Right lung (tissue), 10 donors: ENCODE measurements at places on chromosomes 6 and 20.

- no peak for DNase-seq
Measured at GRCh38 chr6:3456395-3456897, 404 bp downstream of the SLC22A23 start.

GRCh38 chr6:125066964-125067363 lies 86.6 kb upstream of the TPD52L1 start:
- no peak for DNase-seq

DNA sequence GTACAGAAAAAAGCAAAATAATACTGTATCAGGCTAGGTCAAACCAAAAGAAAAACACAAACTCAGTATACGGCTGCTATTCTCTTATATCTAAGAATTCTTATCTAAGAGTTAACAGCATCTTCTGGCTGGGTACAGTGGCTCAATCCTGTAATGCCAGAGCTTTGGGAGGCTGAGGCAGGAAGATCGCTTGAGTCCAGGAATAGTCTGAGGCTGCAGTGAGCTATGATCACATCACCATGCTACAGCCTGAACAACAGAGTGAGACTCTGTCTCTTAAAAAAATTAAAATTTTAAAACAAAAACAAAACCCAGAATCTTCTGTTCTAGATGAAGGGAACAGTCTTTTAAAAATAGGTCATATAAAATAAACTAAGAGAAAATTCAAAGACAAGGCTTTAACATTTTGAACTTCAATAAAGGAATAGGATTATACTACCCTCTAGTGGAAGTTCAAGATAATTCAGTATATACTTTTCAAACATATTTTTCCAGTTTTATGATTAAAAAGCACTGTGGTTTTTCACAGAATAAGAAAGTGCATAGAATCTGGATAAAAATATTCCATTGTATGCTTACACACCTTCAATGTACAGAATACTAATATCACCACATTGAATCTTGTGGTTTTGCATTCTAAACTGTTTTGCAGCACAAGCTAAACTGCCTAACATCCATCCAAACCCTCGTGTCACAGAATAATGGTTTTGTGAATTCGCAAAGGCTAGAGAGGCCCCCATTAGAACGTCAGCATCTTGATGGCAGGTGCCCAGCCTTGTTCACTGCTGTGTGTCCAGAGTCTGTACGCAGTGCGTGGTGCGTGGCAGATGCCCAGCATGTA lies 39.3 kb downstream of the DTNBP1 start:
- DNase-seq = no peak

GRCh38 chr6:153942361-153942760 lies 96.7 kb upstream of the OPRM1 start:
- no peak for DNase-seq

GRCh38 chr20:23488996-23489395 lies 1.9 kb upstream of the CST8 start:
- no peak for DNase-seq

DNA sequence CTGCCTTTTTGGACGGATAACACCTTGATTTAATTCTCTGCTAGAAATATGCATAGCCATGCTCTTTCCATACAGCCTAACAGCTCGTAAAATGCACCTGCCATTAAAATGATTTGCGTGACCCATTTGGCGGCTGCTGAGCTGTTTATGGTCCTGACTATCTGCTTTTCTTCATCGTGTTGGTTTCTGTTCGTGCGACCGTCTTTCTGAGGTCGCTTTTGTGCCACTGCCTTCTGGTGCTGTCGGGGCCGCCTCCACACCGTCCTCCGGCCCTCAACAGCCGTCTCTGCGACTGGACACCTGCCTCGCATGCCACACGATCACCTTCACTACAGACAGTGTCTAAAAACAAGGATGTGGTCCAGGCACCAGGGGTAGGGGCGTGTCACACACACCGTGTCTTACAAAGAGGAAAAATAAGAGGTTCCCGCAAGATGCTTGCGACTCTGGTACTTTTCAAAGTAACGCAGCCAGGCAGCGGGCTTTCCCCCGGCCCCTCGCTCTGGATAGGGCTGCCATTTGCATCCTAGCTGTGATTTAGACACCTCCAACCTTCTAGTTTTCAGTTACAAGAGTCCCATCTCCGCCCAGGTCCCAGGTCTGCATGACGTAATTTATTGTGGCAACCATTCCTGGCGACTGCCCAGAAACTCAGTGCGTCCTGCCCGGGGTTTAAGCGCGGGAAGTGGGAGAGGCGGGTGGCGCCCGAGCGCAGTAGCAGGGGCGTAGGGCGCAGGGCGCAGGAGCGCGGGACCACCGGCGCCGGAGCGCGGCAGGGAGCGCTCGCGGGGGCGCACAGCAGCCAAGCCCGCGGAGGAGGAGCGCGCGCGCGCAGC lies at the start of gene STMND1:
Gene STMND1, plus strand, starts transcription at position 629 of the 836 bp plus-strand sequence. CDS start 208 bp downstream, outside the sequence.
- DNase-seq = peak; percentile 51

DNA sequence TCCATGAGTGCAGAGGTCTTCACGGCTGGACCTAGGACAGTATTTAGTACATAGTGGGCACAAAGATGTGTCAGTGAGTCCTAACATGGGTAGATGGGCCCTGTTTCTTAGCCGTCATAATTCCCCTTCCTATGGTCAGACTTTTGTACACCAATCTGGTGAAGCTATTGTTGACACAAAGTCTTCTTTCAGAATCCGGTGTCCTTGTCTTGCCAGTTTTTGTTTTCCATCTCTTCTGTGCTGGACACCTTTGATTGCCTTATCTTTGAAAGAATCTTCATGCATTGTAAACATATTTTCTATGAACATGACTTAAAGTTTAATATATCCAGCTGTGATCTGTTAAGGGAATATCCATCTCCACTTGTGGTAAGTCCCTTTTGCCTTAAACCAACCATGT lies 4.5 kb downstream of the LRRC1 start:
- no peak for DNase-seq

- DNase-seq = no peak
Measured at GRCh38 chr20:61891916-61892649, 173.6 kb downstream of the TAF4 start.

GRCh38 chr20:31746068-31746878 lies 7.2 kb downstream of the TPX2 start:
- no peak for DNase-seq

DNA sequence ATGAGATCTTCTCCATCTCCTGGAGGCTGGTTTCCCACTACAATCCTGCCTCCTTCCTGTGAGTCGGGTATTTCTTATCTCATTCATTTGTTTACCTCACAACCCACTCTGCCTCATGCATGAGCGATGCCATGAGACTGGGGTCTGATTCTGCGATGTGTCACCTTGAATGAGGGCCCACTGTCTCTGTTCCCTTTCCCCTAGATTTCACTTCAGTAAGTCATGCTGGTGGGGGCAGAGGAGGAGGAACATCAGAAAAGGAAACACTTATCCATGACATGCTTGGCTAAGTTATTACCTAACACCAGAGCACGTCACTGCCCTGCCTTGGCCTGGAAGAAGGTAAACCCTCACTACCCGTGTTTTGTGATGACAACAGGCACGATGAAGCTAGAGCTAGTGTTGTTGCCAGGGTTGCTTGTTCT lies 337.4 kb upstream of the PRDM1 start:
- no peak for DNase-seq

DNA sequence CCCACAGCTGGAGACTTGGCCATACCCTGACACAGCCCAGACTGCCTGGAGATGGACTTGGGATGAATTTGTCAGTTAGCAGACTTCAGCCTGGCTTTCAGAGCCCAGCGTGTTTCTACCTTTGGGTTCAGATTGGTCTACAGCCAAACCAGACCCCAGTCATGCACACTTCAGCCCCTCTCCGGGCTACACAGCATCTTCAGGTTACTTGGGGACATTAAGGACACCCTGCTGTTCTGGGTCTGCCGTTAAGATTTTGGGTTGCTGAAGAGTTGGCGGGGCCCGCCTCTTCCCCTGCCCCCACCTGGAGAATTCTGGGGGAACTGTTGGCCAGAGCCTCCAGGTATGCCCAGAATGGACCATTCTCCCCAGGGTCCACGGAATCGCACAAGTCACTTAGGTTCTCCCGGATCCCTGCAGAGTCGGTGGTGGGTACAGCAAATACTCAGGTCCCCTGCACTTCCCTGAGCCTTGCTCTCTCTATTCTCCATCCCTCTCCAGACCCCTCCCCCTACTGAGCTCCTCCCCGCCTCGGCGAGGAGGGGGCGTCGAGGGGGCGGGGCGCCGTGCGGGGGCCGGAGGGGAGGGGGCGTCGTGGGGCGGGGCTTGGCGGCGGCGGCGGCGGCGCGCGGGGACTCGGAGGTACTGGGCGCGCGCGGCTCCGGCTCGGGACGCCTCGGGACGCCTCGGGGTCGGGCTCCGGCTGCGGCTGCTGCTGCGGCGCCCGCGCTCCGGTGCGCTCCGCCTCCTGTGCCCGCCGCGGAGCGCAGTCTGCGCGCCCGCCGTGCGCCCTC lies at the start of gene PTK7:
Gene PTK7, plus strand, starts transcription at position 645 of the 794 bp plus-strand sequence. CDS start 175 bp downstream, outside the sequence.
- DNase-seq = peak; percentile 86

DNA sequence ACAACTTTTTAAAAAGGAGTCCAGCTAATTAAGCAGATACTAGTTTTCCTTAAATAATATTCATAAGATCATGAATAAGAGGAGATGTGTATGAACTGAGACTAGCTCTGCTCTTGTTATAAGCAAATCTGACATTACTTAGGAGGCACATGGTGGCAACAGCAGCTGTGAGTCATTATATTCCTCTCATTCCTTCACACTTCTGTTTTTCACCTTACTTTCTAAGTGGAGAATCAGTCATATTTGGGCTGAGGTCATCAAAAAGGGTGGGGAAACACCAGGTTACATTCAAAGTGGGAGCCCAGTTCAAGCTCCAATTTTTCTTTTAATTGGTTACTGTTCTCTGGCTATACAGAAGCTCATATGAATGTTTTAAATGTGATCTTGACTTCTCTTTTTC lies 6.0 kb upstream of the RIPPLY2 start:
- DNase-seq = no peak

DNA sequence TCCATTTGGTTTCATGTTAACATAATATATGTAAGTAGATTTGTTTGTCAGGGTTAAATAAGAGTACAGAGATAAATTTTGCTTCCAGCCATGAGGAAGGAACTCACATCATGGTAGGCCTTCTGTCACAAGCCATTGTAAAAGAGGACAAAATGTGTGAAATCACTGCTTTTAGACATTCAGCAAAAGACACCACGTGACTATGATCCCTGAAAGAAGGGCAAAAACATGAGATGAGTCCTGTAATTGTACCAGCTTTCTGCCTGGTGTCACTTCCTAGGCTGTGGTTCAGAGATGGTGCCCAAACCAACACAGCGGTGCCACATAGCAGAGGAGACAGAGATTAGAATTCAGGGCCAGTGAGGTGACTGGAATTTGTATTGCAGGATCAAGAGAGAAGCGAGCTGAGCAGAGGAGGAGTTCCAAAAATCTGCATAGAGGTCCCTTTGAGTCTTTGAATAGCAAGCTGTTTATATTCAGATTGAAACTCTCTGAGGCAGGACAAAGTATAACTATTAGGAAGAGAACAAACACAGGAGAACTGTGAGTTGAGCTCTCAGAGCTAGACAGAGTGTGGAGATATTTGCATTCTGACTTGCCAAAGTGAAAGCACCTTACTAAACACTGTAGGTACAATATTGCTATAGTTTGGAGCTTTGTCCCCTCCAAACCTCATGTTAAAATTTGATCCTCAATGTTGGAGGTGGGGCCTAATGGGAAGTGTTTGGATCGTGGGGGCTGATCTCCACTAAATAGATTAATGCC lies 52.6 kb upstream of the PDE7B start:
- DNase-seq = no peak

DNA sequence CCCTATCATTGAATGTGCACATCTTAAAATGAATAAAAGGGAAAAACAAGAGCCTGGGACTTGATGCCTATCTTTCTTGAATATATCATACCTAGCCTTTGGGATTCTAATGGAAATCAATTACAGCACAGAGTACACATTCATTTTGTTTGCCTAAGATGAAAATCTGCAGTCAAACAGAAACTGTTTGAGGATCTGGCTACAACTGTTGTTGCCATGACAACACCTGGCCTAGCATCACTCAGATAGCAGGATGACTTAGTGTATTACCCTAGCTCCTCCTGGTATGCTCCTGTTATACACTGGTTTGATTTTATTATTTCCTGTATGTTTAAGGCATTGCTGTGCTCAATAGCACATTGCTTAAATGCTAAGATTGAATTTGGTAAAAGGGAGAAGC lies 71.5 kb upstream of the LAMP5 start:
- no peak for DNase-seq

GRCh38 chr6:107154131-107154800 lies 39.0 kb upstream of the BEND3 start:
- peak; percentile 20 for DNase-seq

- DNase-seq = no peak
Measured at GRCh38 chr20:20571068-20571780, 141.2 kb downstream of the RALGAPA2 start.

DNA sequence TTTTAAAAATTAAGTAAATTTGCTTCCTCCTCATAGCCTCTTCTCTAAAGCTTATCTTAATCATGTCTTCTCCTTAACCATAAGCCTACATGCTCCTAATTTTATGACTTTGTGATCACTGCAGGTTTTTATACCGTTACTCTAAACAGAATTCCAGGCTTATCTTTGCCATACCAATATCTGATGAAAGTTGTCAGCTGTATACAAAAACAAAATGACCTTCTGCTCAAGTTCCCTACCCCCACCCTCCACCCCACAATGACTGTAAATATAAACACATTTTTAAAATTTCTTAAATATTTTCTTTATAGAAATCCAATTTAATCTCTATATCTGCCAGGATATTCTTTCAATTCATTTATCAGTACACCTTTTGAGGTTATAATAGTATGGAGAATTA lies 60.5 kb upstream of the SGK1 start:
- no peak for DNase-seq

DNA sequence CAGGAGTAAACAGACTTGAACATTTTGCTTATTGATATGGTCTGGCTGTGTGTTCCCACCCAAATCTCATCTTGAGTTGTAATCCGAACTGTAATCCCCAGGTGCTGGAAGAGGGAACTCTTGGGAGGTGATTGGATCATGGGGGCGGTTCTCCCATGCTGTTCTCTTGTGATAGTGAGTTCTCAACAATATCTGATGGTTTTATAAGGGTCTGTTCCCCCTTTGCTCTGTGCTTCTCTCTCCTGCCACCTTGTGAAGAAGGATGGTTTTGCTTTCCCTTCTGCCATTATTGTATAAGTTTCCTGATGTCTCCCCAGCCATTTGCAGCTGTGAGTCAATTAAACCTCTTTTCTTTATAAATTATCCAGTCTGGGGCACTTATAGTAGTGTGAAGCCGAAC lies 40.0 kb downstream of the MYLIP start:
- DNase-seq = no peak

- DNase-seq = no peak
Measured at GRCh38 chr20:51767867-51768758, at the start of gene ATP9A. Gene ATP9A, minus strand, starts transcription at chr20:51768390. Its CDS starts 21 bp downstream, at chr20:51768369.
